ENCODE measurements at places on chromosomes 6 and 20.

- DNase-seq: no peak
Observed at GRCh38 chr6:42294759-42295158, 77.1 kb upstream of the MRPS10 start.

GRCh38 chr20:16926626-16927430, 178.7 kb downstream of the OTOR start:
- no peak for DNase-seq

DNA sequence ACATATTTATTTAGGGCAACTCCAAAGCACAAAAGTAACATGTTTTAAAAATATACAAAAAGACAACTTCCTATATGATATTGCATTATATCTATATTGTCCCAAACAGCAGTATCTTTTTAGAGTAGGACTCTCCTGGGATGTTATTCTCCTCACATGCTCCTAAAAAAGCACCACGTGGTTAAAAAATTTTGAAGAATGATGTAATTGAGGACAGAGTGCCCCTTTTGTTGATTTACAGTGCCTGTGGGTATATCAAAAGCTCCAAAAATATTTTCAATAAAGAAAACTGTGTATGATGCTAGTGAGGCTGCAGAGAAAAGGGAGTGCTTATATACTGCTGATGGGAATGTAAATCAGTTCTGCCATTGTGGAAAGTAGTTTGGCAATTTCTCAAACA, 130.3 kb upstream of the HDAC2 start:
- DNase-seq: no peak

GRCh38 chr6:52664186-52664990, 6.5 kb upstream of the TMEM14A start:
- peak; percentile 85 for DNase-seq

DNA sequence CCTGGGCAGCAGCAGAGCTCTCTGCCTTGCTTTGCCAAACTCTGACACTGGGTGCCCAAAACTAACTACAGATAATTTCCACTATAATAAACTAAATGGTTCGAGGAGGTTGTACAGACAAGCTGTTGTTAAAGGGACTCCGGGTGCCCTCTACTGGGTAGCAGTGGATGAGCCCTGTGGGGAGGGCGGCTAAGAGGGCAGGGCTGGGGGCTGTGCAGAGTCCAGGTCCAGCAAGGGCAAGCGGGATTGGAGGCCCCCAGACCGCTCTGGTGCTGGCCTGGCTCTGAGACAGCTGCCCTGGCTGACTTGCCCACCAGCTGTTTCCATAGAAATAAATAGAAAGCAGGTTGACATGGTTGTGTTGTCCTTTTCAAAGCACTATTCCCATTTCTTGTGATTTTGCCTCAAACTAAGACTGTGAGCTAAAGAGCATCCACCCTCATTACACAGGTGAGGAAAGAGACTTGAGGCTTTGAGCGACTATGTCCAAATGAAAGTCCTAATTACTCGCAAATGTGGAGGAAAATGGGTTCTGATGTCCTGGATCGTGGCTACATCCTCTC, 167.6 kb upstream of the CST7 start:
- DNase-seq: peak; percentile 56

GRCh38 chr6:11700118-11700718, 78.4 kb downstream of the ADTRP start:
- DNase-seq: peak; percentile 46

DNA sequence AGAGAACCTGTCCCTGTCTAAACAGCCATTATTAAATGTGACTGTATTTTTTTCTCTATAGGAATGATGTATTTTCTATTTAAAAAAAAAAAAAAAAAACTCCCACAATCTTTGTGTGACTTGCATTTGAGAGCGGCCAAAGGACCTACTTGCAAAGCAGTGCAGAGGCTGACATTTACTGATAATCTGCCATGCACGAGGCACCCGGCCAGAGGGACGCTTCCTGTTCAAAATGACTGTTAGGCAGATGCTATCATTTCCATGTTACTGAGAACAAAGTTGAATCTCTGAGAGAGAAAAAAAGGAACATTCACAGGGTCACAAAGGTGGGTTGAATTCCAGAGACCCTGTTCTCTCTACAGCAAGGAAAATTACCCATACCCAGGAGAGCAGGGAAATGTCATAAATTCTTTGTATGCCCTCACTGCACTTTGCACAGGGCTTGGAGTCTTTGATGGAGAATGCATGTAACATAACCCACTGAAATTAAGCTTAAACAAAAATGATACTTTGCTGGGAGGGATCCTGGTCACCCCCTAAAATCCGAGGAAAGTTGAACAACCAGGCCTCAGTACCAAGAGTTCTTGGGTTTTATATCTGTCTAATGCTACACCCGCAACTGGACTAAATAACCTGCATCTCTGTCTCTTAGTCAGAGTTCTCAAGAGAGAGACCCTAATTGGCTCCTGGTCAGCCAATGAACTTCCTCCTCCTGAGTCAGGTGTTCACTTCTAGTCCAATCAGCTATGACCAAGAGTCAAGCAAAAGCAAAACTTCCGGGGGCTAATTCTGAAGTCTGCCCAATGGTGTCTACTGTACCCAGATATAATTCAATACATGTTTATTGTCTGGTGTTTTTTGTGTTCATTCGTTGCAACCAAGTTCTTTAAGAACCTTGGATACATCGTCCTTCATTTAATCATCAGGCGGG, 61.2 kb downstream of the GCLC start:
- peak; percentile 7 for DNase-seq

DNA sequence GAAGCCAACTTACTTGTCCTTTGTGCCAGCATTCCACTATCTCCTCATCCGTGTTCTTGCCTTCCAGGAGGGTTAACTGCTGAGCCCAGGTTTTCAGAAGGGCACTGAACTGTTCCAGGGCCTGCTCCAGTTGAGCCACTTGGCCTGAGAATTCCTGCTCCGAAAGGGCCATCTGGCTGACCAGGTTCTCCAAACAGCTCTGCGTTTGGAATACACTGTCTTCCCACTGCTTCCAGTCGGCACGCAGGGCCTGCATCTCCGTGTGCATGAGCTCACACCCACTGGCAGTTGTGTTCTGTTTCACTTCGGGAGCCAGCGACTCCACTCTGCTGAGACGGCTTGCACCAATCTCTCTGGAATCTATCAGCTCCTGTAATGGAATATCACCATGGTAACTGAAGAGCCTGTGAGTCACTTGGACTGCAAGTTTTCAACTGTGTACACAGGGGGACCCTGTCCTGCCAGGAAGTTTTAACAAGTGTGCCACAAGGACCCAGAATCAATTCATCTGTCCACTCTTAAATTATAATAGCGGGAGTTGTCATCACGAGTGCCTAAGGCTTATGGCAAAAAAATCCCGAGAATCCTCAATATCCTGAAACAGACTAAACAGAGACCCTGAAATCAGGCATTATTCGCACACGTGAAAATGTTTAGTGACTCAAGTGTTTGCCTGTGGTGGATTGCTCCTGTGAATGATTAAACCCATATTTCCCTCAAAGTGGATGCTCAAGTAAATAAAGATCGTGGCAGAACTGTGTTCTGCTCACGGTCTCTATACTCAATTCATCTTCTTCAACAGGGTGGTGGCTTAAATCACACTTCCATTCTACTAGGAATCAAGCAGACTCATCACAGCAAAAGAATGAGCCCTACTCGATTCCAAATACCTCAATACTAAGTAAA, 255.9 kb downstream of the SYNE1 start:
- peak; percentile 51 for DNase-seq

DNA sequence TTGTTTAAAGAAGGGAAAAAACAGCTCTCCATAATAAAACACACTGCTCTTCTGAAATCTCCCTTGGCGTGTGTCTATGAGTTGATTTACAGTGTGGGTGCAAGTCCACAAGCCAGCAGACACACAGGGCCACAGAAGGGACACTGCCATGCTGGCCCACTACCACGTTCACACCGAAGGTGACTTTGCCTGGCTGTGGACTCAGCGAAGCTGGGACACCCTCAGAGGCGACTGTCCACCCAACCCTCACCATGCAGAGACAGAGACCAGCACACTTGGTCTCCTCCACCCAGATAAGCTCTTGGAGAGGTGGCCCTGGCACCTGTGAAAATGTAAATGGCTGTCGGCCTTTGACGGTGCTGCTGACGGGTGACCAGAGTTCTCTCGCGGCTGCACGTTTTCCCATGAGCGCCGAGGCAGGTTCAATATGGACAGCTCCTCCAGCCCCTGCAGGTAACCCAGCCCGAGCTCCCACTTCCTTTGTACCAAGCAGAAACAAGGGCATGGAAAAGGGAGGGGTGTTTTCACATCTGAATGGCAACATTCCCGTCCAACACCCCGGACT, 78.0 kb downstream of the YTHDF1 start:
- DNase-seq: no peak

GRCh38 chr6:166671434-166672081, 44.5 kb upstream of the RPS6KA2 start:
- no peak for DNase-seq

DNA sequence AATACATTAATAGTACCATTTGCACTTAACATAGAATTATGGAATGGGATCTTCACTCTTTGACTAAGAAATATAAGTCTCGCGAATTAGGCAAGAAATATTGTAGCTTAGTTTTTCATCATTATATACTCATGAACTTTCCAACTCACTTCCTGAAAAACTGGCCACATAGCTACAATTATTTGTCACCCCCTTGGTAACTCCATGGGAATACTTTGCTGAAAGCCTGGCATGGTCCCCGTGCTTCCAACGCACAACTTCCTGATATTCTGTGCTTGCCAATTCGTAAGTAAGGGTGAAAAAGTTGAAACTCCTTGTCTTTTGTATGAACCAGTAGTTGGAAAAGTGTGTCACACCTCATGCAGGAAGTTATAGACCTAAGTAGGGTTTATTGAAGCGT, 23.7 kb upstream of the HLA-DQA1 start:
- DNase-seq: no peak

DNA sequence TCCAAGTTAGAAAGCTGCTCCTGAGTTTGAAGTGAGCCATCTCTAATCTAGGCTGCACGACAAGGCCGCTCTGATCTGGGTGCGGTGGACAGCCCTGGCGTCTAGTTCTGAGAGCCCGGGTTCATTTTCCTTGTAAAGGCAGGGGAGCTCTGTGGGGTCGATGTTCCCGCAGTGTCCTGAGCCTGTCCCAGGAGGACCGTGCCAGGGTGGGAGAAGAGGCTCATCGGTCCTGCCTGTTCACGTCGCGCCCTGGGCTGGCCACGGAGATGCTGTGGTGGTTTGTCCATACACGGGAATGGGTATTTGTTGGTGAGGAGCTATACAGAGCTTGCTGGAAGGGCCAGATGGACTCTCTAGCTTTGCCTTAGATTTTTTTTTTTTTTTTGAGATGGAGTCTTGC, 27.0 kb downstream of the PSMG4 start:
- DNase-seq: no peak

DNA sequence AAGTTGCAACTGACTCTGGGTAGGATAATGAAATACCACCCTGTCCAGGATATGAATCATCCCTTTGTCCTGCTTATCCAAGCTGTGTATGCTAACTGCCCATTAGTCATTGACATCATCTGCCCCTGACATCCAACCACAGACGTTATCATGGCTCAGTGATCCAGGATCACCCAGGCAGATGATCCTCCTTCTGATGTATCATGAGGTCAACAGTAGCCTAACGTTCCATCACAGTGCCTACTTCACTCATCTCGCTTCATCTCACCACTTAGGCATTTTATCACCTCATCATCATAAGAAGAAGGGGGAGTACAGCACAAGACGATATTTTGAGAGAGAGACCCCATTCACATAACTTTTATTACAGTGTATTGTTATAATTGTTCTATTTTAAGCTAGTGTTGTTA, 13.4 kb upstream of the BTN3A2 start:
- DNase-seq: no peak

DNA sequence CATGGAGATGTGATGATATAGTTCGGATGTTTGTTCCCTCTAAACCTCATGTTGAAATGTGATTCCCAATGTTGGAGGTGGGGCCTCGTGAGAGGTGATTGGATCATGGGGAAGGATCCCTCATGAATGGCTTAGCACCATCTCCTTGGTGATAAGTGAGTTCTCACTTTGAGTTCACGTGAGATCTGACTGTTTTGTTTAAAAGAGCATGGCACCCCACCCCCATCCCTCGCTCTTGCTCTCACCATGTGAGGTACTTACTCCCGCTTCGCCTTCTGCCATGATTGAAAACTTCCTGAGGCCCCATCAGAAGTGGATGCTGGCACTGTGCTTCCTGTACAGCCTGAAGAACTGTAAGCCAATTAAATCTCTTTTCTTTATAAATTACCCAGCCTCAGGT, 10.9 kb downstream of the SLC32A1 start:
- no peak for DNase-seq

- DNase-seq: no peak
Observed at GRCh38 chr6:129546702-129547101, 163.3 kb downstream of the ARHGAP18 start.

DNA sequence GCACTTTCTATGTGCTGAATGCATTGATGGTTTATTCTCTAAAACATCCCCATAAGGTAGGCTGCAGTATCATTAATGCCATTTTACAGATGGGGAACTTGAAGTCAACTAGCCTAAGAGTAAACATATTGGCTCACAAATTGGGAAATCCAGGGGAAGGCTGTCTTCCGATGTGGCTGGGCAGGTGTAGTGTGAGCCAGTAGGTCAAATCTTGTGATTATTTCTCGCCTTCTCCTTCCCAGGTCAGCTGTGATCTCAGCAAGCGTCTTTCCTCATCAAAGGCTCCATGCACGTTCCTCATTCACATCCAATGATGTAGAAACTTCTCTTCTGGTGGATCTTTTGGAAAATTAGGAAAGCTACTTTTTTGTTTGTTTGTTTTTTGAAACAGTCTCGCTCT, 94.1 kb upstream of the SHLD1 start:
- no peak for DNase-seq

DNA sequence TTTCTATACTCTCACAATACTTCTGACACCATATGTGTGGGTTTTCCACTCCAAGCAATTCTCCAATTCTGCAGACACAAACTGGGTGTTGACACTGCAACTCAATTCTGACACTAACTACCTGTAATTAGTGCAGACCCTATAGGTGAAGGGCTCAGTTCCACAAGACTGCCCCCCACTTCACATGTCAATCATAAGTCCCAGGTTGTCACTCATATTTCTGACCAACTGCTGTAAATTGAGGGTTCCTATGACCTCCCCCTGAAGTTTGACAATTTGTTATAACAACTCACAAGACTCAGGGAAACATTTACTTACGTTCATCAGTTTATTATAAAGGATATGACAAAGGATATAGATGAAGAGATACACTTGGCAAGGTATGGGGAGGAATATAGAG, 18.3 kb downstream of the GPX6 start:
- DNase-seq: no peak

- no peak for DNase-seq
Observed at GRCh38 chr20:39960522-39961428, 728.3 kb downstream of the MAFB start.

Data from hippocampal formation (tissue), 2 donors.